ENCODE measurements at places on chromosomes 16 and 17. TPM values are rescaled to one million over a fixed set of nuclear protein-coding genes. Genes with fewer than 3 reads are reported as not detected.

The IGSF6 gene
- not detected for total RNA-seq

The SHCBP1 gene
- total RNA-seq = 5.7 TPM

The CX3CL1 gene
- total RNA-seq = under 0.01 TPM

The NT5M gene
- 1.1 TPM for total RNA-seq

The TSPAN10 gene
- total RNA-seq = 3.3 TPM

The CDC6 gene
- total RNA-seq = 0.94 TPM

Measured in bronchial smooth muscle cell (primary cell).